ENCODE measurements at places on chromosomes 5 and 9.

- DNase-seq: no peak
These were observed 198.6 kb downstream of the TLE1 start for GRCh38 chr9:81490605-81491331.

DNA sequence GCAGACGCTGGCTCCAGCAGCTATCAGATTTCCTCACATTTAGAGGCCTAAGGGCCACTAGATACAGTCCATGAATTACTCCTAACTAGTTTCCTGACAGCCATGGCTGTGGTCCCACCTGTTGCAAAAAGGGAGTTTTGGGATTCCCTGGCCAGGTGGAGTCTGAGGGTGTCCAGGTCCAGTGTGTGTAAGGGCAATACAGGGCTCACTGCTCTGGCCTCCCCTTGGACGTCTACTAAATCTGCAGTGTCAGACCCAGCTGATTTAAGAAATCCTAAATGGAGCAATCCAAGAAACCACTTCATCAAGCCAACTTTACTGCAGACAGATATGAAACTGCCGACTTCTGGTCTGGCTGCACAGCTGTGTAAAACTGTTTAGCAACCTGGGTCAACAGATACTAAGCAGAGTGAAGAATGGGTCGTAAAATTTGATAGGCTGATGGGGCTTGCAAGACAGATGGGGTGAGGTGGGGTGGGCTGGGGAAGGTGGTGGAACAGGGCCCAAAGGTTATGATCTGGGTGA lies 116.4 kb downstream of the GADD45G start:
- DNase-seq: no peak

DNA sequence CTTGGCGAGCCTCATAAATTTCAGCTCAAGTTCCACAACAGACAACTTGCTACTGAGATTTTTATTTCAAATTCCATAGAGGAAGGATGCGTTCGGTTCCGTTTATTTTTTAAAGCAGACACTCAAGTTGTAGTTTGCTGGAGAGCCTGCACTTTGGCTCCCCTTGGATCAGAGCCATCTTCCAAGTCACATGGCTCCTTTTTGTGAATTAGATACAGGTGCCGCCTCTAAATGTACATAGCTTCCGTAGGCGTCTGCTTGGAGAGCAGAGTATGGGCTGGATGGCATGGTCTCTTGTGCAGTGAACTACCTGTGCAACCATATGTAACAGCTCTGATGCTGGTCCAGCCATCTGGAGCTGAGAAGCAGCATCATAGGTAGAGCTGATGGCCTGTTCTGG lies 73.9 kb upstream of the WWC1 start:
- no peak for DNase-seq

DNA sequence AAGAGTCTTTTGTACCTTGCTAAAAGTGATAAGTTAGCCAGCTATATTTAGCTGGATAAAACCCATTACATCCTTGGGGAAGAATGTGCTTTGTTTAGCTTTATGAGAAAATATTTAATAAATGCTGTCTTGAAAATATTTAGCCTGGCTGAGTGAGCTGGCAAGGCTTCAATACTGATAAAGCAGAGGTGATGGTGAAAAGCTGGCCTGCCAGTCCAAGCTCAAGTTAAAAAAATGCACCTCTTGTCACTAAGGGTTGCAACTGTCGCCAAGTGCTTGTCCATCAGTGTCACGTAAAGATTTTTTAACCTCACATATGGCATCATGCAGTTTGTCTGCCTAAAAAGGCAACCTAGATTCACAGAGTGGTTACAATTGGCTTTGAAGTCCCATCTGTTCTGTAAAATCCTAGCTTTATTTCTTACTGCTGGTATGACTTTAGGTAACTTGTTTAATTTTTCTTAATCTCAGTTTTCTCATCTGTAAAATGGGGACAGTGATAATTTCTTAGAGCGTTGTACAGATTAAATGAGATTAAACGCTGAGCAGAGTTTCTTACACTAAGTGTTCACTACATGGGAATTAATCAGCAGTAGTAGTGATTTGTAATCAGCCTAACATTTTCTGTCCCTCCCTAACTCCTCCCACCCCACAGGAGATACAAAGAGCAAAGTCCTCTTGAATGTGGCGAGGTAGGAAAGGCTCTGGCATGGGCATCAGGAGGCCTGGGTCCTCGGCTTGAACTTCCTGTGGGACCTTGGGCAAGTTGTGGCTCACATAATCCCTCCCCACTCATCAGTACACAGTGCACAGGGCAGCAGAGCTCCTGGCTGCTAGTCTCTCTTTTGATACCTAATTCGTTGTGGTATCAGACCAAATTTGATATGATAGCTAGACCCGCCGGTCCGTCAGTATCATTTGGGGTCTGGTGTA lies 48.7 kb downstream of the PIK3R1 start:
- DNase-seq: no peak

GRCh38 chr5:15943487-15943886 lies 236.1 kb downstream of the MARCHF11 start:
- no peak for DNase-seq

DNA sequence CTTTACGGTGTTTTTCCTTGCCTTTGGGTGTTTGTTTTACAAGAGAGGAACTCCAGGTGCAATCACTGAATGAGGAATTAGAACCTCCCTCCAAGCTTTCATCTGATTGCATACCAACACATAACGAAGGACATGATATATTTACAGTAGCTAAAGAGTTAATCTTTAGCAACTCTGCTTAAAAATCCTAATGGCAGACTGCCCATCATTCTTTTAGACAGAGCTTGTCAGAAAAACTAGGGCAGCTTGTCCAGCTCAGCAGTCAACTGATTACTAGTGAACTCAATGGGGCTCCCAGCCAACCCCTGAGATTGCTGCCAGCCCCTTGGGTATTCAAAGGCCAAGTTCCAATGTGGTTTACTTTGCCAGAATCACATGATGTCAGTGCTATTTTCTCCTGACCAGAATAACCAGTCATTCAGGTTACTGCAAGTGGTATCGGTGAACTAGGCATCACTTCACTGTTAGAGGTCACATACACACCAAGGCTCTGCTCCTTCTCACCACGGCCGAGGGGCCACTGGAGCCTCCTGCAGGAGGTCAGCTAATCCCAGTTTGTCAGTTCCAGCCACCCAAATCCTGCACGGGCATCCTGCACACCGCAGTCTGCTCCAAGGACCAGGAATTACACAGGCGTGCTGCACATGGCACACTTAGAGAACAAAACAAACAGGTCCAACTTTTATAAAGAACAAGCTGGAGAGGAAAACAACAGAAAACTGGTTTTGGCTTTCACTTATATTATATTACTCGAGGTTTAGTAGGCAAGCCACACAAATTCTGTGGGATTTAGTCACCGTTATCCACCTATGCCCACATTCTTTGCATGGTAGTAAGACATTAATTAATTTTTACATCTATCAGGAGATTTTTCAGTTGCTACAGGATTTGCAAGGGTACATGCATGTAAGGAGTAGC lies 62.5 kb downstream of the NFIB start:
- no peak for DNase-seq

GRCh38 chr5:179488975-179489374 lies 61.4 kb upstream of the RUFY1 start:
- DNase-seq: no peak

- no peak for DNase-seq
These were observed 615.0 kb downstream of the RAB3C start for GRCh38 chr5:59197911-59198310.

GRCh38 chr5:40022057-40022456 lies 597.3 kb upstream of the DAB2 start:
- DNase-seq: no peak

DNA sequence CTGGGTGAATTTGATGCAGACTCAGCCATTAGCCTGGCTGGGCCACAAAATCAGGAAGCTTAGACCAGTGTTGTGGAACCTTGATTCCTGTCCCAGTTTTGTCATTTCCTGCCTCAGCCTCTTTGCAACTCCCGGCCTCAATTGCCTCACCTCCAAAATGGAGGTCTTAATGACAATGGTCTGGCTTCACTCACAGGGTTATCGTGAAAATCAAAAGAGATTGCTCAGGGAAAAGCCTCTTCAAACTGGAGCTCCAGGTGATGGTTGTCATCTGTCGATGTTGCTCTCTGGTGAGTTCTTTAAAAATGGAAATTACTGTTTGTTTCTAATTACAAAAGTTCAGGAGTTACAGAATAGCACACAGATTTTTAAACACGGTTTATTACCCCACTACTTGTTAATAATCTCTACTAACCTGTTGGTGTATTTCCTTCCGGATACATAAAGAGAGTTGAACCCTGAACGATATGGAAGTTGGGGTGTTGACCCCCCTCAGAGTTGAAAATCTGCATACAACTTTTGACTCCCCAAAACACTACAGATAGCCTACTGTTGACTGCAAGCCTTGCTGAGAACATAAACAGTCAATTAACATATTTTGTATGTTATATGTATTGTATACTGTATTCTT lies 109.9 kb upstream of the CPEB4 start:
- no peak for DNase-seq

- DNase-seq: no peak
These were observed 1871.9 kb upstream of the CDH6 start for GRCh38 chr5:29321591-29321990.

- no peak for DNase-seq
These were observed 204.9 kb downstream of the MCTP1 start for GRCh38 chr5:95080030-95080429.
